Activated T-cell treated with anti-CD3 and anti-CD28 coated beads, Interleukin-2, amount 50 U/mL, for 4 hours (primary cell): ENCODE measurements at places on chromosomes 5 and 9. TPM values are rescaled to one million over a fixed set of nuclear protein-coding genes. Genes with fewer than 3 reads are reported as not detected.

GRCh38 chr5:116938488-116938887 is 363.9 kb upstream of the SEMA6A start:
- DNase-seq: no peak

- no peak for DNase-seq
Observed at GRCh38 chr9:92664394-92665152, 5.4 kb downstream of the IPPK start.

DNA sequence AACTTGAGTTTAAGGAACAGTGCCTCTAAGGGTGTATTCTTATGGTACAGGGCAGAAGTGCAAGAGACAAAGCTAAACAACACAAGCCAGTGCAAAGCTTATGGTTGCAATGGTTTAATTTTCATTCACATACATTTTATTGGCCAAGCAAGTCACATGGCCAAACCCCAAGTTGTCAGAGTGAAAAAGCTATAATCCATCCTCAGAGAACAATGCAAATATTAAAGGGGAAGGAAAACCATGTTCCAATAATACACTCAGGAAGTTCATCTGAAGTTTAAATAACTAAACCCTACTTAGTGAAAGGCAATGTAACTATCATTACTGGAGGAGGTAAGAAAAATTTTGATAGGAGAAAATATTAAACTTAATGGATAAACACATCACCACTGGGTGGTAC is 26.6 kb upstream of the TLR4 start:
- DNase-seq: no peak

DNA sequence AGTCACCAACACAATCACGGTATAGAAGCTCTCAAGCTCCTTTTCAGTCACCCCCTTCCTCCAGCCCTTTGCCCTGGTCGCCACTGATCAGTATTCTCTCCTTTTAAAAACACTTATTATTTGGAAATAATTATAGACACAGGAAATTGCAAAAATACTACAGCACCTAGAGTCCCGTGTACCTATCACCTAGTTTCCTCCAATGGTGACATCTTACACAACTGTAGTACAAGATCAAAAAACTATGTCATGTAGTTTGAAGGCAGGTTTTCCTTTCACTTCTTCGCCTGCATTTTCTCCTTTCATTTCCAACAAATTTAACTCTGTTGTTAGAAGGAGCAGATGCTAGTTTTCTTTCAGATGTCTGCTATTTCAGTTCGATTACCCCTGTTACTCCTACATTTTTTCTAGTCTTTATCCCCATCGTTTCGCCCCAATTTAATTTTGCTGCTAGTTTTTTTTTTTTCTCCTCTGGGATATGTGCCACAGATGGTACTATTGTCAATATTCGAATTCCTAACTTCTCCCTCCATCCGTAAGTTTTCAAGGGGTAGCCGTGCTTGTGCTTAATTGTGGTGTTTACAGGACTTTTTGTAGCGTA is 612 bp upstream of the ATG10 start:
- no peak for DNase-seq

The WNT8A gene
- not detected for total RNA-seq

The DAB2 gene
- total RNA-seq: 0.32 TPM

The GMCL2 gene
- total RNA-seq: not detected

The SEMA5A gene
- 0.03 TPM for total RNA-seq
